ENCODE measurements at places on chromosomes 3 and 15.

DNA sequence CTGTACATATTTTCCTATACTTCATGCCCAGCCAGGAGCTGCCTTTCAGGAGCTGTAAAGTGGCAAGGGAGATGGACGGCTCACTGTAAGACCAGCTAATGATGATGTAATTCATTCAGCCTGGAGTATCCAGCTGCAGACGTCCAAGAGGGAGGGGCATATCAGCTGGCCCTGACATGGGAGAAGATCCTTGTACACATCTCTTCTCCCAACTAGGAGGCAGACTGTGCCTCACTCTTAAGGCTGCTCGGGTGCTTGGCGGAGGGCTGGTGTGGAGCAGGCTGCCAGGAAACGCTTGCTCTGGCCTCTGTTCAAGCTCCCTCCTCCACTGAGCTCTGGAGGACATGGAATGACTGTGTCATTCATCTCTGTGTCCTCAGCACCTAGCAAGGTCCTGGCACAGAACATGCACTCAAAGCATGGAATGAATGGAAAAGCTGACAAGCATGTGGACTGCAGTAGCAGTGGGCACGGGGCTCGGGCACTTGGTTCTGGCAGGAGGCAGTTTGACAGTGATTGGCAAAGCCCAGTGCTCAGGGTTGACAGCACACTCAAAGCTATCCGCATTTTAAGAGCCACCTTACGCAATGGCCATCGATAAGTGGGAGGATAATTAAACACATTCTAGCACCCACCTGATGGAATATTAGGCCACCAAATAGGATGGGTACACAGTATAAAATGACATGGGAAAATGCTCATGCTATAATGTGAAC lies 72.4 kb downstream of the TBC1D2B start:
- DNase-seq = peak; percentile 71

DNA sequence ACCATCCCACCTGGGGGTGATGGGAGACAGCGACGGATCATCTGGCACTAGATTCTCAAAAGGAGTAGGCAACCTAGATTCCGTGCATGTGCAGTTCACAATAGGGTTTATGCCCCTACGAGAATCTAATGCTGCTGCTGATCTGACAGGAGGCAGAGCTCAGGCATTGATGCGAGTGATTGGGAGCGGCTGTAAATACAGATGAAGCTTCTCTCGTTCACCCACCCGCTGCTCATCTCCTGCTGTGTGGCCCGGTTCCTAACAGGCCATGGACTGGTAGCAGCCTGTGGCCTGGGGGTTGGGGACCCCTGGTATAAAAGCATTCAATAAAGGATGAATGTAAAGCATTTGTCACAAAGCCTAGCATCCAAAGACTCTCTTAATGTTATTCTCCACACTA lies 126.8 kb downstream of the FRMD4B start:
- no peak for DNase-seq

GRCh38 chr3:113070072-113070640 lies 79.4 kb downstream of the GTPBP8 start:
- DNase-seq = peak; percentile 58

- DNase-seq = peak; percentile 12
Observed at GRCh38 chr15:41557673-41558399, 1.2 kb upstream of the TYRO3 start.

GRCh38 chr3:104676241-104676640 lies 690.5 kb upstream of the ALCAM start:
- DNase-seq = no peak

GRCh38 chr3:72375237-72376076 lies 472.8 kb downstream of the SHQ1 start:
- no peak for DNase-seq

- DNase-seq = no peak
Observed at GRCh38 chr3:172694573-172695246, 16.2 kb downstream of the NCEH1 start.

DNA sequence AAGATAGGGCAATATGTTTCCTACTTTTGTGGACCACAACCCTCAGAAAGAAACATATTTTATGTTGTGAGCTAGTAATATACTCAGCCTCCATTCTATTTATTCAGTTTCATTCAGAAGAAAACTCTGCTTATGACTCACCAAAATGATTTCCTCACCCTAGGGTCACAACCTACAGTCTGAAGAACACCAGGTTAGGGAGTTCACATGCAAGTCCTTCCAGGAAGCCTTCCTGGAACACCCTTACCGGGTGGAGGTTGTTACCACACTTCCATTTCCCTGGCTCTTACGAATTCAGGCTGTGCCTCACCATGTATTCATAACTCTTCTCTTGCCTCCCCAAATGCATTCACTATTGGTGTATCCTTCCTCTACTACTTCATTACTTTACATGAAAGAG lies 228.0 kb upstream of the ADAMTS9 start:
- DNase-seq = no peak

DNA sequence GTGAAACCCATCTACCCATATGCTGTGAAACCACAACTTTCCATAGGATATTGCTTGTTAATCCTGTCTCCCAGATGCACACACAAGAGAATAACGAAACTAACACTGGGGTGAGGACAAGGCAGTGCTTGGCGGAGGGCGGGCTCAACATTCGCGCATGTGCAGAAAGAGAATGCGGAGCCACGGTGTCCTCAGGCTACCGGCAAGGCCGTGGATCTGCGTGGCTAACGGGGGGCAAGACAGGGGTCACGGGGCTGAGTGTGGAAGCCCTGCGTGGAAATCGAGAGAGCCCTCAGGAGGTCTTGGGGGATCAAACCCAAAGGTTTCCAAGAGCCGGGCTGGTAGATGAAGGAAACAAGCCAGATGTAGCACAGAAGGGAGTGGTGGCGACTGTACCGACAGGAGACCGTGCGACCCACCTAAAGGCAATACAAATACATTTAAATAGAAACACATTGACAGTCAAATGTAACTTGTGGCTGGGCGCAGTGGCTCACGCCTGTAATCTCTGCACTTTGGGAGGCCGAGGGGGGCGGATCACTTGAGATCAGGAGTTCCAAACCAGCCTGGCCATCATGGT lies 48.5 kb upstream of the TRA2B start:
- no peak for DNase-seq

GRCh38 chr3:182259579-182259978 lies 533.7 kb upstream of the ATP11B start:
- DNase-seq = no peak

- no peak for DNase-seq
Observed at GRCh38 chr15:60733196-60733595, 254.3 kb upstream of the ICE2 start.

- DNase-seq = no peak
Observed at GRCh38 chr15:81052046-81052445, 51.3 kb downstream of the TLNRD1 start.

DNA sequence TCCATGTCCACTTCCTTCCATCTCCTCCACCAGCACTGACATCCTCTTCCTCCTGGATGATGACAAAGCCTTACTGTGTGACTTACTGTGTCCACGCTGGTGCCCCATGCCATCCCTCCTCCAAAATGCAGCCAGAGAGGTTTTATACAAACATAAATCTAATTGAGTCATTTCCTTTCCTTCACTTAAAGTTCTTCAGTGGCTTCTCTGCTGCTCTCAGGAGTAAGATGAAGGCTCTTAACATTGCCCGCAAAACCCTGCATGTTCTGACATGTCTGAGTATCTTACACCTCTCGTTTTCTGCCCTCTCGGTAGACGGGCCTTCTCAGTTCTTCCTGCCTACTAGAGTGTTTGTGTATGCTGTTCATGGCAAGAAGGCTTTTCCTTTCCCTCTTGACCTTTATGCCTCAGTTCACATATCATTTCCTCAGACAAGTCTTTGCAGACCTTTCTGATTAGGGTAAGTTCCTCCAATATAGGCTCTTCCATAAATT lies 175.5 kb downstream of the CFAP20DC start:
- DNase-seq = no peak

- no peak for DNase-seq
Observed at GRCh38 chr15:51111061-51111460, 16.4 kb upstream of the TNFAIP8L3 start.

DNA sequence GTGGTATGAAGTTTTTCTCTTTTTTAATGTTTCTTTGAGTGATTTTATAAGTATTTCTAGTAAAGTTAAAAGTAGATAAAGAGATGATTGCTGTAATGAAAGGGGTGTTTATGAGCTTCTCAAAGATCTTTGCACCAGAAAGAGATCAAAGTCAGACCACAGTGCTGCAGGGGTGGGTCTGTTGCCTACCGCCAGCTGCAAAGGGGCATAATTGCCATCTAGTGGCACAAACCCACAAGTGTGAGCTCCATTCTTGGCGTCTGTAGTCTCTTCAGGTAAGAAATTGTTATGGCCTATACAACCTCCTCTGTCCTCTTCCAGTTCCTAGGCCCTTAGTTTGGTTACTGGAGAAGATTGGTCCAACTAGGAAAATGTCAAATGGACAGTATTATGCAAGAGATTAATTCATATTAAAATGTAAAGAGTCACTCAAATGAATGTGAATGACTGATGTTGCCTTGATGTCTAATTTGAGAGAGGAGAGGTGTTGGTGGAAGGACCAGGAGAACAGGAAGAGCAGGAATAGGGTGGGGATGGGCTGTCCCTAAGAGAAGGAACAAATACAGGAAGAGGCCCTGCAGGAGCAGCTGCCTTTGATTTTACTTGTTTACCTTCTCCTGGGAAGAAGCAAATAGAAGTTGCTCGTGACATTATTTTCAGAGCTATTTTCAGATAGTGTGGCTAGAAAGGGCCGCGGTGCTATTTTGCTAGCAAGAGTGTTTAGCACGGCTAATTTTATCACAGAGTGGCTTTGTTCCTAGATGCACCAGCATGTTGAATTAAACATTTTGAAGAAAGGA lies 53.0 kb upstream of the GSK3B start:
- no peak for DNase-seq

DNA sequence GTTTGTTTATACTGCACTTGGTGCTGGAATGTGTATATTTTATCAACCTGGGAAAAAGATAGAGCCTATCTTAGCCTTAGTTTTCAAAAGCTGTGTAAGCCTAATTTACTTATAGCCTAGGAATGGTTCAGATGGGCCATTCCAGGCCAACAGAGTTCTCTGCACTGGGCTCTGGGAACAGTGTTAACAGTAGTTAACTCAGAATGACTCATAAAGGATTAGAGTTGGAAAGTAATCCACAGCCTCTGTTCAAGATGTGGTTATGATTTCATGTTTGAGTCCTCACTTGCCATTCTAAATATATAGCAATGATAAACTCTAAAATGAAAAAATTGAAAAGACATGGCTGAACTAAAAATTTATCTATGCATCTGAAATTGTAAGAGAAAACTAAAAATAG lies 22.6 kb upstream of the PEX5L start:
- DNase-seq = no peak

DNA sequence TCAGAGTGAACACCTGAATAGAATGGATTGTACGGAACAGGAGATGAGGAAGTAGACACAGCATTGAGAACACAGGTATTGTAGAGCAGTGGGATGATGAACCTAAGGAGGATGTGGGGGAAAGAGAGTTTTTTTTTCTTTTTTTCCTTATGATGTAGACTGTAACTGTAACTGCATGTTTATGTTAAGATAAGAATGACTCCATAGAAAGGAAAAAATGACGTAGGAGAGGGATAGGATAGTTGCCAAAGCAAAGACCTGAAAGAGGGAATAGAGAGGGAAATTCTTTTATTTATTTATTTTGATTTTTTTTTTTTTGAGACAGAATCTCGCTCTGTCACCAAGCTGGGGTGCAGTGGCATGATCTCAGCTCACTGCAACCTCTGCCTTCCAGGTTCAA lies 33.2 kb downstream of the APH1B start:
- no peak for DNase-seq

GRCh38 chr3:128319107-128319506 lies 147.6 kb downstream of the DNAJB8 start:
- no peak for DNase-seq

GRCh38 chr3:160707187-160707794 lies 30.3 kb downstream of the ARL14 start:
- DNase-seq = no peak

DNA sequence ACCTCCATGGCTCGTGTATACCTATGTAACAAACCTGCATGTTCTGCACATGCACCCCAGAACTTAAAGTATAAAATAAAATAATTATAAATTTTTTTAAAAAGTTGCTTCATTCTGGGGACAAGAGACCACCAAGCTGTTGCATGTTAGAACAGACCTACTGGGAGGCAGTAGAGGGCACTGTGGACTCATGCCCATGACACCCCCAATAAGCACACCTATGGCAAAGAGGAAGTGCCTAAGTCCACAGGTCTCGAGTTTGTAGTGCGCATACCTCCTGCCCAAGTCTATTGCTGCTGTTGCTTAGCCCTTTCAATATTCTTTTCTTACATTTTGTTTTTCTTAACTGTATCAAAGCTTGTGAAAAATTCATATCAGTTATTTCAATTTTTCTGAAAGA lies 267.9 kb upstream of the THBS1 start:
- no peak for DNase-seq

- no peak for DNase-seq
Observed at GRCh38 chr3:181017690-181018089, 28.2 kb upstream of the DNAJC19 start.

- DNase-seq = peak; percentile 69
Observed at GRCh38 chr3:130963878-130964277, 62.7 kb downstream of the ASTE1 start.

DNA sequence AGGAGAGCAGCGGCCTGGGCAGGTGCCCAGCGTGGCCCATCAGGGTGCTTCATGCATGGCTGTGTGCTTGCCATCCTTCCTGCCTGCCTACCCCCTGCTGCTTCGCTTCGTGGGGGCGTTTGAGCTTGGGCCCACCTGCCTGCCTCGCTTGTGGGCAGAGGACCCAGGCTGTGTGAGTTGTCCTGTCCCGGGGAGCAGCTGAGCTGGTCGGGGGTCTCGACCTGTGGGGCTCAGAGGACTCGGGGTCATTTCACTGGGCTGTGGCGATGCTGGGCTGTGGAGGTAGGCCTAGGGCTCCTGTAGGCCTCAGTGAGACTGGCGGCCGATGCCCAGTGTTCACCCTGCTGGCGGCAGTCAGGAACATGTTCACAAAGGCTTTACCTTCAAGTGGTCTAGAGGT lies 12.1 kb upstream of the STAB1 start:
- DNase-seq = no peak

DNA sequence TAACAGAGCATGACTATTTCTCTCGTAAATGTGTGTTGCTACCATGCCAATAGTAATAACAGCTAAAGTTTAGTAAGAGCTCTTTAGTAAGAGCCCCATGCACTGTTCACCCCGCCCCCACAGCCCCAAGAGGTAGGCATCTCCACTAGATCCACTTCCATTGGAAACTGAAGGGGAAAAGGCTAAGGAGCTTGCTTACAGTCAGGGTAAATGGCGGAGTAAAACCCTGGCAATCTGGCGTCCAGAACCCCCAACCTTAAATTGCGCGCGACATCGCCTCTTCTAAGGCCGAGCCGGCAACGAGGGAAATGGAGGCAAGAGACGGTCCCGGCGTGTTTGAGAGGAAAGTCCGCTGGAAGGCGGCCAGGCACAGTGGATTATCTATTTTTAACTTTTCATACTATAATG lies 654 bp upstream of the C3orf38 start:
- DNase-seq = no peak

Data from GM04503 (cell line).